Pancreas (tissue), 10 donors: ENCODE measurements at places on chromosomes 12 and 14. TPM values are rescaled to one million over a fixed set of nuclear protein-coding genes. Genes with fewer than 3 reads are reported as not detected.

PRH2 gene
- polyA plus RNA-seq: not detected

EML5 gene
- 0.65 TPM for polyA plus RNA-seq

E2F7 gene
- not detected for polyA plus RNA-seq

FAM90A1 gene
- polyA plus RNA-seq: 0.35 TPM

TEX22 gene
- 0.57 TPM for polyA plus RNA-seq

DPPA3 gene
- polyA plus RNA-seq: not detected

KRT85 gene
- polyA plus RNA-seq: not detected

DNA sequence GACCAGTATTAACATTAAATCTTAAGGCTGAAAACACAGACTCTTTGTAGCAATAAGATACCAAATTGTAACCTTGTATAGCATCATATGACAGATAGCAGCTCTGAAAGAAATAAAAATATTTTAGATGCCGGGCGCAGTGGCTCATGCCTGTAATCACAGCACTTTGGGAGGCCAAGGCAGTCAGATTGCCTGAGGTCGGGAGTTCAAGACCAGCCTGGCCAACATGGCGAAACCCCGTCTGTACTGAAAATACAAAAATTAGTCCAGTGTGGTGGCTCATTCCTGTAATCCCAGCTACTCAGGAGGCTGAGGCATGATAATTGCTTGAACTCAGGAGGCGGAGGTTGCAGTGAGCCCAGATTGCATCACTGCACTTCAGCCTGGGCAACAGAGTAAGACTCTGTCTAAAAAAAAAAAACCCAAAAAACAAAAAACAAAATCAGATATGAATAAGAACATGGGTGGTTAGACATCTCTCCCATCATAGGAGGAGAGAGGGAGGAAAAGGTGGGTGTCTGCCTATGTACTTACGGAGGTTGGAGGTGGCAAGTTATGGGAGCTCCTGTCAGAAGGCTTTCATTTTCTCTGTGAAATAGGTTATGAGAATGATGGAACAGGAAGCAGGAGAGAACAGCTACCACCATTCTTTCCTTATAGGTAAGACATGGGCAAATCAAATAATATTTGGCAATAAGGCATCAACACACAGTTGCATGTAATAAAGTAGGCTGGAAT is 7.6 kb upstream of the HEBP1 start:
- H3K4me1 ChIP-seq: peaks cover 8% of the 10 kb centered on the region
- H3K27me3 ChIP-seq: no peaks in the 10 kb centered on the region
- H3K36me3 ChIP-seq: no peaks in the 10 kb centered on the region
- H3K27ac ChIP-seq: no peak overlapping the region

- H3K27me3 ChIP-seq: no peaks in the 10 kb centered on the region
- H3K27ac ChIP-seq: no peak overlapping the region
- no peaks in the 10 kb centered on the region for H3K36me3 ChIP-seq
- H3K4me1 ChIP-seq: peaks cover 10% of the 10 kb centered on the region
- DNase-seq: no peak
Observed at GRCh38 chr14:55582746-55583145, 2.7 kb downstream of the KTN1 start.

DNA sequence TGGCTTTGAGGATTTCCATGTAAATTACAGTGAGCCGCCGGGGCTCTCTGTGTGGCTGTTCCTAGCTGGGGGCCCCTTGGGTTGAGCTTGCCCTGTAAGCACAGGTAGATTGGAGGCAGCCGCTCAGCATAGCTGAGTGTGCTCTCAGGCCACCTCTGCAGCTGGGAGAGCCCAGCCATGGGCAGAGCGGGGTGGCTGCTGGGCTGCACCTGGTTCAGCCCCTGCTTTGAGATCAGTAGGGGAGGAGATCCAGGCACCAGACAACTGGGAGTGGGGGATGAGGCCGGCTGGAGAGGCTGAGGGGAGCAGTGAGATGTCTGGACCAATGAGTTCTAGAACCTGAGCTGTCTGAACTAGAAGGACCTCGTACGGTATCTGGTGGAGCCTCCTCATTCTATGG is 44.8 kb downstream of the CACNA1C start:
- H3K36me3 ChIP-seq: no peaks in the 10 kb centered on the region
- DNase-seq: no peak
- no peaks in the 10 kb centered on the region for H3K27me3 ChIP-seq
- no peaks in the 10 kb centered on the region for H3K4me1 ChIP-seq

DNA sequence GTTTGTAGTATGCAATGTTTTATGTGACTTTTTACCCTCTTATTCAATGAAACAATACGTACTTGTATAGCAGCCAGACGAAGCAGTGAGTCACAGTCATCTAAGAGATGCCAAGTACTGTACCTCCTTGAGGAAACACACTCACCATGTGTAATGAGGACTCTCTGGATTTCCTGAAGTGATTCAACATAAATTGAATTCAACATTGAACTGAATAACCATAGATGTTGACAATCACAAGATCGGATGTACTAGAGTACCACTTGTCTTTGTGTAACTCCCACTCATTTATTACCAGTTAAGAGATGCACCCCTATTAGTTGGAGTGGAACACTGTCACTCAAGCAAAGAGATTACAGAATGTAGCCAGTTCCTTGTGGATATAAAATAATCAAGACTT is 175.2 kb upstream of the HMGA2 start:
- H3K27me3 ChIP-seq: no peaks in the 10 kb centered on the region
- H3K36me3 ChIP-seq: no peaks in the 10 kb centered on the region
- no peak overlapping the region for H3K27ac ChIP-seq
- no peak for DNase-seq

DNA sequence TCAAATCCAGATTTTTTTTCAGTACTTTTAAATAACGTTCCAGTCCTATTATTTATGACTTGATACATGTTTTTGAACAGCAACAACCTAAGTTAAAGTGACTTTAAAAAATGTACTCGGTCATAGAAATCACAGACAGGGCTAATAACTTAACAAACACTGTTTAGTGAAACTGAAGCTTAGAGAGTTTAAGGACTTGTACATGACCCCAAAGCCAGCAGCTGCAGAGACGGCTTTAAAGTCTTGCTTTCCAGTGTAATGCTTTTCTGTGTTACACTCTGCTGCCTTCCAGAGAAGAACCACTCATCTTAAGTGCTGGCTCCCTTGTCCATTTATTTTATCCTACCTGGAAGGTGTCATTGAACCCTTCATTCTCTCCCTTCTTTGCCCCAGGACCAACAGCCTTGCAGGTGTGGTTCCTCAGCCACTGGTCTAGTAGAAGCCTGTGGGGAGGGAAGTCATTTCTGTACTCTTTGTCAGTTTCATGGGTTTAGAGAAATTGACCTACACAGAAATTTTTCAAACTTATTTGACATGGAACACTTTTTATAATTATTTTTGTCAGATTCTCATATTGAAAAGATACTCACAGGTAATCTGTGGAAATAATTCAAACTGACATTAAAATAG is 60.9 kb downstream of the NAV3 start:
- no peaks in the 10 kb centered on the region for H3K27me3 ChIP-seq
- H3K4me1 ChIP-seq: peaks cover 24% of the 10 kb centered on the region
- no peak overlapping the region for H3K4me3 ChIP-seq
- DNase-seq: no peak
- H3K27ac ChIP-seq: no peak overlapping the region

GRCh38 chr14:35991356-35991755 is 165.2 kb downstream of the BRMS1L start:
- H3K36me3 ChIP-seq: no peaks in the 10 kb centered on the region
- H3K27me3 ChIP-seq: no peaks in the 10 kb centered on the region
- no peak overlapping the region for H3K4me3 ChIP-seq
- DNase-seq: no peak
- H3K27ac ChIP-seq: no peak overlapping the region

DNA sequence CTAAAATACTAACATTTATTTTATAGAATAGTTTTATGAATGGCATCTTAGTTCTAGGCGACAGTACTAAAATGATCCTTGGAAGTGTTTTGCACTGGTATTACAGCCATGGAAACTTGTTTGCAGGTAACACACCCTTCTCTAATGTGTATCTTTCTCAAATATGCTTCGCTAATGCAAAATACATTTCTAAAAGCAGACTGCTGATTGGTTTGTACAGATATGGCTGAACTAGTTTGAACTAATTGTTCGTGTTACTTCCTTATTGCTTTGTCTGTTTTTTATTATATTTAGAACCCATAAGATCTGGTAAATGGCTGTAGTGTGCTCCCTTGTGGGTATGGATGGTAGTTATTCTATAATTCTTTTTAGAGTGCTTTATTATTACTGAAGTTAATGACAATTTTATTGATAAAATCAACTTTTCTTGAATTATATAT is 53.0 kb downstream of the ATF7IP start:
- DNase-seq: no peak
- no peaks in the 10 kb centered on the region for H3K36me3 ChIP-seq
- H3K4me1 ChIP-seq: peaks cover 12% of the 10 kb centered on the region
- no peaks in the 10 kb centered on the region for H3K27me3 ChIP-seq
- peak overlapping the region; percentile 12 for H3K4me3 ChIP-seq

GRCh38 chr14:42671636-42672035 is 1065.0 kb downstream of the LRFN5 start:
- H3K4me3 ChIP-seq: no peak overlapping the region
- H3K4me1 ChIP-seq: no peaks in the 10 kb centered on the region

- no peaks in the 10 kb centered on the region for H3K4me1 ChIP-seq
- no peak overlapping the region for H3K27ac ChIP-seq
- H3K36me3 ChIP-seq: no peaks in the 10 kb centered on the region
Observed at GRCh38 chr14:71607056-71607455, 325.2 kb upstream of the RGS6 start.
